ENCODE measurements at places on chromosomes 1 and 21. TPM values are rescaled to one million over a fixed set of nuclear protein-coding genes. Genes with fewer than 3 reads are reported as not detected.

Gene INAVA
- 1.0 TPM for total RNA-seq

Gene IL24
- total RNA-seq = not detected

Gene WNT2B
- total RNA-seq = 6.1 TPM

Gene PRELP
- 42.0 TPM for total RNA-seq

Gene KANK4
- total RNA-seq = 1.6 TPM

Gene SARS1
- total RNA-seq = 172 TPM

Gene GLMP
- total RNA-seq = 36.4 TPM

Gene FNDC5
- 0.59 TPM for total RNA-seq

Gene CORT
- total RNA-seq = 0.29 TPM

Gene SMCP
- not detected for total RNA-seq

Gene PTPN14
- 49.5 TPM for total RNA-seq

DNA sequence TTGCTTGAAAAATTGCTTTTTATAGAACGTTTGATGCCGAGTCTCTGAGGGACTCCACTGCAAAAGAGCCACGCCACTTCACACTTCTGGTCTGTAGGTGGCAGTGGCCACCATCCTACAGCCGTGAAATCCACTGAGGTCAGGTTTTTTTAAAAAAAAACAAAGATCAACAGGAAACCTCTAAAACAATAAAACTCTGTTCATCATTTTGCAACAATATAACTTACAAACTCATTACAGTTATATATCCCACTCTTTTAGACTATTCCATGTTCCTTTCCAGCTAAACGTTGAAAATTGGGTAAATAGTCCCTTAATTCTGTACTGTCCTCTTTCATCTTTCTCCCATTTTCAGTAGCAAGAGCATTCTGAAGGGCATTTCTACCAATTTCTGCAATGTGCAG, 64.6 kb upstream of the FMN2 start:
- H3K36me3 ChIP-seq = no peaks in the 10 kb centered on the region
- H3K4me1 ChIP-seq = no peaks in the 10 kb centered on the region

DNA sequence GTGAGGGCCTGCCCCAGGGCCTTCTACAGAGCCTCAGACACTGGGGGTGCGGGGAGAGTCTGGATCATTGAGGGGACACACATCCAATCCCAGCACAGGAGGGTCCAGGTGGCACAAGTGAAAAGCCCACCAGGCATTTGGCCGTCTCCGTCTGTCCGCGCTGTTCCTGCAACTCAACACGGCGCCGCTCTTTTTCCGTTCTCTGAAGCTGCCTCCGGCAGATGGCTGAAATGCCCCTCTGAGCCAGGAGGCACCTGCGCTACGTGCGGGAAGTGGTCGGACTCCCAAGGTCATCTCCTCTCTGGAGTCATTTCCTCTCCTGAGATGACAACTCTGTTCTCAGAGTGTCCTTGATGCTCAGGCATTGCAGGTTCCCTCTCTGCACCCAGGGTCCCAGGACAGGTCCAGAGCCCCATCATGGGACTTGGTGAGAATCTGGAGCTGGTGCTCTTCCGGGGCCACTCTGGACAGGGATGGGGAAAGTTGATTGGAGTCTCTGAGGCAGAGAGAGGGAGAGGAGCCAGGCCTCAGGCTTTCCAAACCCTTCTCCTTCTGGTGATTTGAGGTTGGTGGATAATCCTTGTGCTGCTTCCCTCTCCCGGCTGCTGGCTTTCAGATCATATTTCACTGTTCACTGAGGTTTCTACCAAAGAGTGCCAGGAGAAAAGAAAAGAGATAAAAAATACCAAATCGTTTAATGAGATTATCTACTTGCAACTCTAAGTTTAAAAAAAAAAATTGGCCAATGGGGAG, 14.0 kb upstream of the MIXL1 start:
- no peaks in the 10 kb centered on the region for H3K27me3 ChIP-seq
- H3K27ac ChIP-seq = no peak overlapping the region
- DNase-seq = no peak
- H3K36me3 ChIP-seq = no peaks in the 10 kb centered on the region

DNA sequence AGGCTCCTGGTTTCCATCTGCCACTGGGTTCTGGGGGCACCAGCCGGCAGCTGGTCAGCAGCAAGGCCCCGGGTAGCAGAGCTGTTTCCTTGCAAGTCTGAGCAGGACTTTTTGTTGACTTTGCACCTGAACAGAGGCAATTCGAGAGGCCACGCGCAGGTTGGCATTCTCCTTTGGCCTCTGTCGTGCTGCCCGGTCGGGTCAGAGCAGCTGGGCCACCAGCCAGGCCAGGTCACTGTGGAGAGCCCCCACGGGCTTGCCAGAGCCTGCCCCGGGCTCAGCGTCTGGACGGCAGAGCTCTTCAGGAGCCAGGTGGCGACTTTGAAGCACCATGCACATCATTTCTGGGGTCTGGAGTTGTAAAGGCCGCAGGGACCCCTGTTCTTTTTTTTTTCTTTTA, 28.4 kb upstream of the TMEM52 start:
- no peaks in the 10 kb centered on the region for H3K4me1 ChIP-seq
- H3K27me3 ChIP-seq = peaks cover 11% of the 10 kb centered on the region
- no peaks in the 10 kb centered on the region for H3K36me3 ChIP-seq
- DNase-seq = no peak

DNA sequence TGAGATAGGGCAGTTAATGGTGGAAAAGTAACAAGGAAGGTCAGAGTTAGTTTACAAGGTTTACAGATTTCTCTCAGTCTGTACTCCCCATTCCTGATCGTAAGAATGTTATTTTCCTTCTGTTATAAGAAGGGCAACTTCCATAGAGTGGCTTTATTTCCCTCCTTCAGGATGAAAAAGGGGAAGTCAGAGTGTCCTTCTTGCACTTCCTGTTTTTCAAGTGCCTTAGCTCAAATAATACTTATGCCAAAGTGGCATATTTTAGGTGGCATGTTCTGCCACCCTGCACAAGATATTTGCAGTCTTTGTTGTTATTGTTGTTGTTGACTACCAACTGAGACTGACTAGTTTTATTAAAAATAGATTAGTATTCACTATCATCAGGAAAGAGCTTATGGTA, 730.7 kb upstream of the ADGRL4 start:
- no peak overlapping the region for H3K4me3 ChIP-seq
- no peaks in the 10 kb centered on the region for H3K27me3 ChIP-seq
- H3K27ac ChIP-seq = no peak overlapping the region
- no peak for DNase-seq
- no peaks in the 10 kb centered on the region for H3K4me1 ChIP-seq
- no peaks in the 10 kb centered on the region for H3K36me3 ChIP-seq

DNA sequence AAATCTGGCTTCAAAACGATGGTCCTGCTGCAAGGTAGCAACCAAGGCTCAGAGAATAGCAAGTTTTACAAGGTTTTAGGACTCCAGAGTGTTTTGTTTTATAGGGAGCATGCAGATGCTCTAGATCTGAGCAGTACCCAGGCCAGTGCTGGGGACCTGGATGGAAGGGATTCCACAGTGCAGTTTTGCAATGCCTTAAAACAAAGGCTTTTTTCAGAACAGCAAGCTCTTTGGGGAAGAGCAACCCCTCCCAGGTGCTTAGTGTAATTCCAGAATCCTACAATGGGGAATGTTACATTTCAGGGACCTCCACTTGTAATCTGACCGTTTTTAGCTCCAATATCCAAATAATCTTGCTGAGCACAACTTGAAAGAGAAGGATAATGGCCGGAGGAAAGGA, 6.7 kb downstream of the ROR1 start:
- no peaks in the 10 kb centered on the region for H3K27me3 ChIP-seq
- H3K4me1 ChIP-seq = no peaks in the 10 kb centered on the region
- no peak overlapping the region for H3K27ac ChIP-seq
- DNase-seq = no peak
- H3K36me3 ChIP-seq = no peaks in the 10 kb centered on the region
- no peak overlapping the region for H3K4me3 ChIP-seq

DNA sequence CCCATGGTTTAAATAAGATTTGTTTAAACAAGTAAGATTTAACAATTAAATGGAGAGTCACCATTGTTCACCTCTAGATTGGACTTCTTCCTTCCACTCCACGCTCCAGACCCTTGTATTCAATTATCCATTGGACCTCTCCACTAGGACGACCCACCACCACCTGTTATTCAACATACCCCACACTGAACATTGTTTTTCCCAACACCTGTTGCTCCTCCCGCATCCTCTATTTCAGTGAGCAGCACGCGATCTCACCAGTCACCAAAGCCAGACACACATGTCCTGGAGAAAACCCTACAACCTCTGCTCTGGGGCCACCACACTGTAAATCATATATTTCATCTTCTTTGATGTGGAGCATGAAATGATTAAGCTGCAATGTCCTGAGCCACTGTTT, 28.6 kb downstream of the ATP8B2 start:
- no peak for DNase-seq
- H3K27ac ChIP-seq = no peak overlapping the region
- no peaks in the 10 kb centered on the region for H3K36me3 ChIP-seq
- H3K4me3 ChIP-seq = no peak overlapping the region
- no peaks in the 10 kb centered on the region for H3K4me1 ChIP-seq

DNA sequence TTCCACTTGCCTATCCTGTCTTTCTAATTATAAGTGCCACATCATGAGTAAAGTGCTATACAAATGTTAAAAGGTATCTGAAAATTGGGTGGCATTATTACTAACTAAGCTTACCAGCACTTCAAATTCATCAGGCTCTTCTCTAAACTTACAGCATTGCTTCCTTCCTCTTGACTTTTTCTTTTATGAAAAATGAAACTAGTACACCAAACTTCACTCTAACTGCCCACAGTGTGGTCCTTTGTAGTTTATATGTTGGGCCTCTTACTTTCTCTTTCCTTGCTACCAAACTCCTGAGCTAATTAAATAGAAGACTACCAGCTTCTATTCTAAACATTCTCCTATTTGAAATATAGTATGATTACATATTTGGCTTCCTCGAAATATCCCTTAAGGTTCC, 81.8 kb downstream of the NOTCH2 start:
- peak overlapping the region; percentile 52 for H3K27ac ChIP-seq
- no peaks in the 10 kb centered on the region for H3K36me3 ChIP-seq
- H3K27me3 ChIP-seq = no peaks in the 10 kb centered on the region
- DNase-seq = no peak
- no peak overlapping the region for H3K4me3 ChIP-seq
- H3K4me1 ChIP-seq = no peaks in the 10 kb centered on the region

DNA sequence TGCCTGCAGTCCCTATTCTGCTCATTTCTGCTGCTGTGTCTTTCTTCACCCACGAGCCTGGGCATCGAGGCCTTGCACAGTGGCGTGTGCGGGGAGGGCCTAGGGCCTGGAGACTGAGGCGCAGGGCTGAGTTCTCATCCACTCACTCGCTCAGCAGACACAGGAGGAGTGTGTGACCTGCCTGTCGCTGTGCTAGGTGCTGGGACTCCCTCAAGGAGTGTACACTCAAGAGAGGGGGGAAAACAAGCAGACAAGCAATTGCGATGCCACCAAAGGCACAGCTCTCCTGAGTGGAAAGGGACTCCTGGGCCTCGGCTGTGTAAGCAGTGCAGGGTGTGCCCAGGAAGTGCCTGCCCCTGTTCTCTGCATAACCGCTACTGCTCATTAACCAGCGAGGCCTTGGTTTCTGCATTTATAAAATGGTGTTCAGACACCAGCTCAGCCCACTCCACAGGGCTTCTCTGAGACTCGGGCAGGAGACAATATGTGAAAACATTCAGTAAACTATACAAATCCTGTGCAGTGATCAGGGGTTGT, 4.2 kb downstream of the RD3 start:
- no peaks in the 10 kb centered on the region for H3K36me3 ChIP-seq
- no peak overlapping the region for H3K4me3 ChIP-seq
- no peak overlapping the region for H3K27ac ChIP-seq
- no peaks in the 10 kb centered on the region for H3K27me3 ChIP-seq
- no peaks in the 10 kb centered on the region for H3K4me1 ChIP-seq
- no peak for DNase-seq

DNA sequence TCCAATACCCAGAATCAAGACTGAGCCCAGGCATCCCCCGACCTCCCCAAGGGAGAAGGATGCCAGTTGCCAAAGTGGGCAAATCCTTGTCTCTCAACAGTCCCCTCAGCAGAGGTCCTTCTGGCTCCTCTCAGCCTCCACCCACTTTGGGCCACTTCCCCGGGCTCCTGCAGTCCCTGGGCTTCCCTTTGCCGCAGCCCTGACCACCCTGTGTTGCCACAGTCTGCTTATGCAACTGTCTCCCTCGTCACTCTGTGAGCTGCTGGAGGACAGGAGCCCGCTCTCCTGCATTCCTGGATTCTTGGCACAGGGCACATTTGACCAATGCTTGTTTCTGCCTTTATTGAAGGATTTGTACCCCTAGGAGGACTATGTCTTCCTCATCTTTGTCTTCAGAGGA, 2.9 kb upstream of the LRP8 start:
- no peak overlapping the region for H3K4me3 ChIP-seq
- H3K4me1 ChIP-seq = no peaks in the 10 kb centered on the region
- H3K36me3 ChIP-seq = no peaks in the 10 kb centered on the region
- no peaks in the 10 kb centered on the region for H3K27me3 ChIP-seq
